ENCODE measurements at places on chromosomes 2 and 18.

DNA sequence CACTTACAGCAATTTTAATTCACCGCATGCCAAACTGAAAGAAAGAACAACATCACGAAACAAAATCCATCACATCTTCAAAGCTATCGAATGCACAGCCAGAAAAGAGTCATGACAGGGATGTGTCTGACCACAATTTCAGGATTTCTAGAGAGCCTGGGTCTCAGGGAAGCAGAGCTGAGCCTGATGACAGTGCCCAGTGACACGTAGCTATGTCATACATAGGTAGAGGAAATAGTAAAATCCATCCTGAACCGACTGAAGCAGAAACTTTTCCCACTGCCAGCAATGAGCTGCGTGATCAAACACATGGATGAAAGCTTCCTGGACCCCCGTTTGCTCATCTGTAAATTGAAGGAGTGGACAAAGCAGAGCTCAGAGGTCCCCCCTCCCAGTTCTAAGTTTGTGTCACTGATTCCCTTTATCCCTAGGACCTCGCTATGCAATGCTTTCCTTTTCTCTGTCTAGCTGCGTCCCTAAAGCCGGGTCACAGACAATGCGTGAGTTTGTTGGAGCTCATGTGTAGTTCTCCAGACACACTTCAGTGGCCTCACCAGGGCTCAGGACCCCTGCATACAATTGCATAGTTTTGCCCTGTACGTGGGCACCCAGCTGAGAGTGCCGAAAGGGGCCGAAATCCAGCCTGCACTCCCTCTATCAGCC, 37.6 kb downstream of the CCBE1 start:
- no peak for DNase-seq

DNA sequence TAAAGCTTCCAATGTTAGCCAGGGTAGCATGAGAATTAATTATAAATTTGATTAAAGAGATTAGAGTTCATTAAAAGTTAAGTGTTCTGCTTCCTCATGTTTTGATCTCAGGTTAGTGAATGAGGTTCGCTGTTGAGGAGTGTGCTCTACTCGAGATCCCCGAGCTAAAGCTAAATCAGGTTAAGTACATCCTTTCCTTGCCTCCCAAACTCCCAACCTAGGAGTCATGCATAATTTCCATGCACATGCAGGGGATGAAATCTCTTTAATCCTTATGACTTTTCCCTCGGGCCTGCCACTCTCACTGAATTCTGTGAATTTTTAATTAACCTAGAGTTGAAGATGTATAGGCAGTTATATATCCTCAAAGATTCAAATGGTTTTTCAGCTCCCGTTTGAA, 156.1 kb upstream of the NCK2 start:
- DNase-seq: no peak

- DNase-seq: no peak
Observed at GRCh38 chr2:14401873-14402272, 230.6 kb upstream of the LRATD1 start.

- no peak for DNase-seq
Observed at GRCh38 chr2:59000796-59001195, 759.7 kb upstream of the FANCL start.

- DNase-seq: no peak
Observed at GRCh38 chr2:217085543-217085942, 225.7 kb upstream of the TNP1 start.

DNA sequence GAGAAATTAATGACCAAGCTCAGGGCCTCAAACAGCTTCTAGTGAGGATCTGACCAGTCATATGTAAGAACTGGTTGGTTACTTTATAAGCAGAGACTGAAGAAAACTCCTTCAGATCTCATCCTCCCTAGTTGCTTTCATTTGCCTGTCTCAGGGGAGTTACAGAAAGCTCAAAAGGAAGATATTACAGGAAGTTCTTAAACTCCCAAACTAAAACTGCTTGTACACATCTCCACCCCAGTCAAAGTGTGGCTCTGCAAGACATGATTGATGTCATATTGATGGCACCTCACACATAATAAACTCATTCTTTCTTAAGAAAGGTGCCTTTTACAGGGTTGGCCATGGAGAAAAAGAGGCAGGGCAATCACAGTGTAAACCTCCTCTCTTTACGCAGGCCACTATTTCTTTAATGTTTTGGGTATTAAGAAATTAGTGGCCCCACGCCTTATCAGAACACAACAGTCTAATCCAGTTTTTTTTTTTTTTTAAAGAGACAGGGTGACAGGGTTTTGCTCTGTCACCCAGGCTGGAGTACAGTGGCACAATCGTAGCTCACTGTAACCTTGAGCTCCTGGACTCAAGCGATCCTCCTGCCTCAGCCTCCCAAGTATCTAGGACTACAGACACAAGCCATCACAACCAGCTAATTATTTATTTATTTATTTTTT, 62.6 kb upstream of the STK17B start:
- DNase-seq: no peak

GRCh38 chr18:72456802-72457201, 87.3 kb downstream of the CBLN2 start:
- DNase-seq: no peak

GRCh38 chr2:210593166-210593565, 36.8 kb downstream of the CPS1 start:
- no peak for DNase-seq

DNA sequence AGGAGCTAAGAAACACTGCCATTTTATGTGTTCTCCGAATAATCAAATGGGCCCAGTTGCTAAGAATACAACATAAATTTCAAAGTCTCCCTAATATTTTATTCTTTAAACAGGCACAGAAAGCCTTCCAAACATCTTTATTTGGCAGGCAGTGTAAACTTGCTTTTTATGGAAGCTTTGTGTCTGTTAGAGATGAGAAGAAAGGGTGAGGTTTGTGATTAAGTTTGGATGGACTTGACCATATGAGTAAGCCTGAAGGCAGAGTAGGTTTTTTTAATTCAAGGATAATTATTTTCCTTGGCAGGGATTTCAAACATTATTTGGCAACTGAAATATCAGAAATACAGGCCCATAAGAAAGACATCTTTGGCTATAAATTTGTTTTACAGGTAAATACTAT, 62.9 kb downstream of the COX7A2L start:
- no peak for DNase-seq
